Endodermal cell (in vitro differentiated cells): ENCODE measurements at places on chromosomes 7 and 10. TPM values are rescaled to one million over a fixed set of nuclear protein-coding genes. Genes with fewer than 3 reads are reported as not detected.

DNA sequence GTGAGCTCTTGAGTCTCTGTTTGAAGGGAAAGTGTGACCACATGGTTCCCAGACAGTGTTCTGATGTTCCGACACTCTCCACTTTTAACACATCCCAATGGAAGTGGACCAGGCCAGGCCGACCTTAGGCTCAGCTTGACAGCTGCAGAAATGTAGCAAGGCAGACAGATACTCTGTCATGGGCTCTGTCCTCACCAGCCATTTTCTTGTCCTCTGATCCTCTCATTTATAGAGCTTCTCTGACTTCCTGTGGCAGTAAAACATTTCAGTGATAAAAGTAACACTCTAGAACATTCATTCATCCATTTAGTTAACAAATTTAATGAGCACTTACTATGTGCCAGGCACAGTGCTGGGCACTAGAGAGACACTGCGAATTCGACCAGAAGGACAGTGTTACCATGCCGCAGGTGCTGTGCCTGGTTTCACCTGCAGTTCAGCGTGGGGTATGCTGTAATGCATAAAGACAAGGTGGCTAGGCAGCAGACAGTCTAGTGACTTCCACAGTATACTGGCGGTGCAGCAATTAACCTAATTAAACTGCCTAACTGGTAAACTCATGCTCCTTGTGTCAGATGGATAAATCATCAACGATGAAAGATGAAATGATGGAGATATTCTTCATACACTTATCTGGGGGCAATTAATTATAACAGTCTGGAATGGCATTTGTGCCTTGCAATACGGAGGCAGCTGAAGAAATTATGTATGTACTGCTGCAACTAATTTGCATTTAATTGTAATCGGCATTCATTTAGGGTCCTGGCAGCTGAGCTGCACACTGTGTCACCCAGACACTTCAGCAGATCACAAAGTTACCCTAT lies 188.1 kb downstream of the NRP1 start:
- DNase-seq, result no peak

- no peak for DNase-seq
Observed at GRCh38 chr7:128728598-128728997, 10.6 kb upstream of the CALU start.

GRCh38 chr10:3412646-3413045 lies 240.1 kb upstream of the PITRM1 start:
- DNase-seq, result no peak

Gene CCDC3
- 9.0 and 12.3 TPM in 2 replicates for total RNA-seq

DNA sequence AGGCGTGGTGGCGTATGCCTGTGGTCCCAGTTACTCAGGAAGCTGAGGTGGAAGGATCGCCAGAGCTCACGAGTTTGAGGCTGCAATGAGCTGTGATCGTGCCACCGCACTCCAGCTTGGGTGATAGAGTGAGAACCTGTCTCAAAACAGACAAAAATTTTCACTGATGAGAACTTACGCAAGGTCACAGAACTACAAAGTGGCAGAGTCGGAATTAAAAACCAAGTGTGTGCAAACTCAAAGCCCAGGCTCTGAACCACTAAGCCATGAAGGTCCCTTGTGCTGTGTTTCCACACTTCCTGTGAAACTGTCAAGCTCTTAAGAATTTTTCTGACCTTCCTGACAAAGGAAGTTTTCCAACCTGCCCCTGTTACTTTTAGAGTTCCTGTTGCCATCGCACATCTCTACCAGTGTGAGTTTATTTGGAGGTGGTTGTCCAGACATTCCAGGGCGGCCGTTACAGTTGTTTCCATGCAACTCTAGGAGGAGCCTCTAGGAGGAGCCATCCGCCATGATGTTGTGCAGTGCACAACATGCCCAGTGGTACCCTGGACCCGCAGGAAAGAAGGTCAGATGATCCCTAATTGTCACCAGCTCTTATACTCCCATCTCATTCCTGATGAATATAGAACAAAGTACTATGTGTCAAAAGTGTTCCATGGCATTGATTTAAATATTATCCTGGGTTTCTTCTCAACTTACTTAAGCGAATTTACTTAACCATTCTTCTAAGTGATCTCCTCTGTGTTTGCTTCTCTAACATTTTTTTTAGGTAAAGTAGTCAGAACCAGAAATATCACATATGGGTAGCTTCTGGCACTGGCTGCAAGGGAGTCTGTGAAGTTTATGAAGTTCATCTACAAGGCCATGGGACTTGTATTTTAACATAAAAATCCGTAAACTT lies 49.0 kb upstream of the LYZL1 start:
- DNase-seq, result peak; percentile 89

GRCh38 chr7:117143580-117143979 lies 179.3 kb downstream of the WNT2 start:
- no peak for DNase-seq

GRCh38 chr10:71112138-71112785 lies 100.1 kb upstream of the UNC5B start:
- DNase-seq, result no peak

DNA sequence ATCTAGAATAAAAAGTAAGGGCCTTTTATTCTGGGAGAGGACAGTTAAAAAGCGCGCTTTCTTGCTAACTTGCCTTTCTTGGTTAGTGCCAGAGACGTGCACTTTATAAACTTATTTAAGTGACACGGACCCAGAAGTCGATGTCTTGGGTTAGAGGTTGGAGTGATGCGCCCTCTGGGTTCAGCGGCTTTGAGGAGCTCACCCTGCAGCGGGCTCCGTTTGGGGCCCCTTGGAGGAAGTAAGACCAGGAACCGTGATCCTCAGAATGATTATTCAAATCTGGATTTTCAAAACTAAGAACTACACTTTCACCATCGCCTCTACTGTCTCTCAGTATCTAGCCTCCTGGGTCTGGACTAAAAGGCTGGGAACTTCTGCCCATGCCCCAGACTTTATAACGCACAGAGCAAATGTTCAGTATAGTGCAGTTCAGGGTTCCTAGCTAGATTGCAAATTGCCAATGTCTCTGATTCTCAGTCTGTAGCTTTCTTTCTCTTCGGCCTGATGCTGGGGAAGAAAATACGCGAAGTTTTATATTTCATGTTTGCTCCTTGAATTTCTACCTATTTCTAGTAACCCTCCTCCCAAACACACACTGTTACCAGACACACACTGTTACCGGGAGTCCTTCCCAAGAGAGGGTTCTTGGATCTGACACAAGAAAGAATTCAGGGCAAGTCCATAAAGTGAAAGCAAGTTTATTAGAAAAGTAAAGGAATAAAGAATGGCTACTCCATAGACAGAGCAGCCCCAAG lies 18.6 kb upstream of the SMO start:
- peak; percentile 70 for DNase-seq

DNA sequence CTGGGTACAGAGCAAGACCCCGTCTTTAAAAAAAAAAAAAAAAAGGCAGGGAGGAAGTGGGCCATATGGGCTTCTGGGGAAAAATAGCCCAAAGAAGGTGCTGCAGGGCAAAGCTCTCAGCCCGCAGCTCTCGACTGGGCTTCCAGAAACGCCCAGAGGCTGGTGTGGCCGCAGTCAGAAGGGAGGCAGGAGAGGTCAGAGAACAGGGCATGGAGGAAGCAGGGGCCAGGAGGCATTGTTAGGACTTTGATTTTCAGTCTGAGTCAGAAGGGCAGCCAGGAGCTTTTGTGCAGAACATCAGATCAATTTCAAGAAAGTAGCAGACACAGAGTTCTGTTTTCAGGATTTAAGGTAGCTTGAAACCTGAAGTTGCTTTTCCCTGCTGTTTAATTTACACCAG lies 35.3 kb upstream of the CYTH3 start:
- DNase-seq, result peak; percentile 56

- DNase-seq, result peak; percentile 83
Observed at GRCh38 chr7:45407730-45408408, 166.3 kb upstream of the ADCY1 start.

- no peak for DNase-seq
Observed at GRCh38 chr10:132229834-132230556, 43.2 kb downstream of the DPYSL4 start.

Gene ANAPC16
- 57.4 and 57.6 TPM in 2 replicates for total RNA-seq

Gene AGR2
- total RNA-seq, result not detected in 2 replicates

Gene TFPI2
- 2.3 and 2.7 TPM in 2 replicates for total RNA-seq

GRCh38 chr10:129895811-129896135 lies 68.3 kb downstream of the EBF3 start:
- DNase-seq, result no peak

DNA sequence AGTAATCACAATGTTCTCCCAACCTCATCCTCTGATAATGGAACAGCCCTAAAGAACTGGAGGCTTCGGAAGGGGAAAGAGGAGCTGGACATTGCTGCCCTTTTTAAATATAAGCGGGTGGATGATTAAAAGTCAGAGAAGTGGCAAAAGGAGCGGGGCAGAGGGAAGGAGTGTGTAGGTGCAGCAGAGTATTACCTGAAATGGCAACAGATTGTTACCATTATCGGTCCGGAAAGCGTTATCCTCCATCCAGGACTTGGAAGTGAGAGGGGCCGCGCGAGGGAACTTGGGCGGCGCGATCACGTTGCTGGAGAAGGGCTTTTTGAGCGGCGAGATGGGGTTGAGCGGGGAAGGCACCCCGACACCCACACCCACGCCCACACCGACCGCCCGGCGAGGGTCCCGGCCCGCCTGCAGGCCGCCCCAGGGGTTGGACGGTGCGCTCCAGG lies 51.7 kb downstream of the CPEB3 start:
- DNase-seq, result no peak

DNA sequence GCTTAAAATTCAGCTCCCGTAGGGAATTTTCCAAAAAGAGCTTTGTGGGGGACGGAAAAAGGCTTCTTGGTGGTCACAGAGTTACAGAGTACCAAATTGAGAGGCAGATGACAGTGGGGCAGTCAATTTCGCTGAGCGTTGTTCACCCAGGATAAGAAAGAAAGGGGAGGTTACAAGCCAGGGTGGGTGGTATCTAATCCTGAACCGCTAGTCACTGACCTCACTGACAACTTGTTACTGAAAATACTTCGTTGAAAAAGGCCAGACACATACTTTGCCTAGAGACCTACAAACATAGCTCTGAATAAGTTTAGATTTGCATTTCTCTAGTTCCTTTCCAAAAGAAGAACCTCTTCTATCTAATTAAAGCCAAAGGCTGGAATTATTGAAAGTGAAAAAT lies at the start of gene CTNNA3:
CTNNA3 (minus strand) TSS at position 167 of the 400 bp plus-strand sequence.
- no peak for DNase-seq

Gene KDM7A
- total RNA-seq, result 22.9 to 54.9 TPM (median 24.6 TPM) in 3 replicates

Gene NPVF
- total RNA-seq, result not detected in 2 replicates

DNA sequence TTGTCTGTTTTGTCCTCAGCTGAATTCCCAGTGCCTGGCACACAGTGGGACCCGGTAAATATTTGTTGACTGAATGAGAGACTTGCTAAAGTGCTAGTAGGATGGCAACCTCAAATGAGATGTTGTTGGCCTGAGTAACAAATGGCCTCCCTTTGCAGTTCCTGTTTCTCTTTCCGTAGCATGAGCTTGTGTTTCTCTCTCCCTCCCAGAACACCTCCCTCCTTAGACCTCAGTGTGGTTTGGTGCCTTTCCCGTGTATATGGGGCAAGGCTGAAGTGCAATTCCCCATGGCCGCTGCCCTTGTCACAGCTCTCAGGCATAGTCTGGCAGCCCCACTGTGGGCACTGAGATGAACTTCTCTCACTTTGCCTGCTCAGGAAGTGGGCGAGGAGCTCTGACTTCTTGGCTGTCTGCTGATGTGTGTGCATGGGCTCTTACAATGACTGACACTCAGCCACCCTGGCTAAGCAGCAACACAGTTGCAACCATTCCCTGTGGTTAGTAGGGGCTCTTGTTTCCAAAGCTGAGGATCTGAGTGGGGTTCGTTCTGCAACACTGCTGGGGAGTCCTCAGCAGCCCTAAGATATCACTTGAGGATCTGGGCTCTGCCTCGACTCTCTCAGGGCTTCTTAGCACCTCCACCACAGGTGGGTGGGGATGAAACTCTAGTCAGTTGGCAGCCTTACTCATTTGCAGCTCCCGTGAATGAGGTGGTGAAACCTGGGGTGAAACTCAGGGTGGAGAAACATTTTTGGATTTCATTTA lies 136.1 kb downstream of the ICA1 start:
- DNase-seq, result peak; percentile 79

- DNase-seq, result no peak
Observed at GRCh38 chr7:84510505-84510904, 315.9 kb upstream of the SEMA3A start.

GRCh38 chr7:23333671-23334246 lies 34.6 kb downstream of the MALSU1 start:
- no peak for DNase-seq

- DNase-seq, result no peak
Observed at GRCh38 chr7:16940776-16941175, 59.0 kb upstream of the AGR3 start.

DNA sequence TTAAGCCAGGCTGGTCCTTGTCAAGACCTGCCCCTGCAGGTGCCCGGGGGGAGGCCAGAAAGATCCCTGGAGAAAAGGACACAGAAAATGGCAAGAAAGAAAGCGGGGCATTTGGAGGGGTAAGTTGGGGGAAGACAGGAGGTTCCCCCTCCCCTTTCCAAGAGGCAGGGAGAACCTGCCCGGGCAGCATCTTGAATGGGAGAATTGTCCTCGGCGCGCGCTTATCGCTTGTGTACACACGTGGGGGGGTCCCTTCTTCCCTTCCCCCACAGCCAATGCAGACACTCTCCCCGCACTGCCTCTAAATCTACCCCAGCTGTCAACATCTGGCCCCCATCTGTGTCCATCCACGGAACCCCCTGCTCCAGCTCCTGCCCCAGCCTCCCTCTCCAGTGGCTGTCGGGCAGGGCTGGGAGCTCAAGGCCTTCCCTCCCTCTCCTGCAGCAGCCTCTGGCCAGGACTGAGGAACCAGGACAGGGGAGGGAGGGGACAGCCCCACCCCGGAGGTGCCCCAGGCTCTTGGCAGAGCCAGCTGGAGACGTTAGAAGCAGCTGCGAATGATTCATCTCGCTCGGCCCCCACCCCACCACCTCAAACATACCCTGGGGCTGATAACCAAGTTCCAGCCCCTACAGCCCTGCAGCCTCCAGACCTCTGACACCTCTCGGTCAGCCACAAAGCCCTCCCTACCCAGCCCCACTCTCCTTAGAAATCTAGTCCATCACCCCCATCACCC lies 25.3 kb downstream of the EPHB4 start:
- DNase-seq, result no peak

DNA sequence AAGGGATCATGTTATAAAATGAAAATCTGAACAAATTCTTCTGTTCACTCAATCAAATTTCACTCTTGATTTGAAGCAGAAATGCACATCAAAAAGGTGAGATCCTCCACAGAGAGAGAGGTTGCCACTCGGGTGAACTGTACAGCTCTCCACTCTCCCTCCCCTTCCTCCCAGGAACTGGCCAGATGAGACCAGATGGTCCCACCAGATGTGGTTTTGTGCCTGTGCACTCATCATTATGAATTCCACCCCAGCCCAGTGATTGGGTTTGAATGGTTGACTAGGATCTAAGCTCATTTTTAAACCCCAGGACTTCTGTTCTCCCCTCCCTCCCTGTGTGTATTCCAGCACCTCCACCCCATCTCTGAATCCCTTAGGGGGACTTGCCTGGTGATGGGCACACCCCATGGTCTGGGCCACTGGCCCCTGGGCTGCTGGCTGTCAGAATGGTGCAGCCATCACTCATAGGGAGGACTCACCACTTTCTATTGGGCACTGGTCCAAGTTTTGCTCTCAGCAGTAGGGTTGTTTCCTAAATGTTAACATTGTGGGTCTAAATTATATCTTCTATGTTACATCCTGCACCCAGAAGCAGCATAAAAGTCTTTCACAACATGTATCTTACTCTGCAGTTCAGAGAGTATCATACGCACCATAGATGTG lies 393.1 kb downstream of the TNS3 start:
- DNase-seq, result no peak

DNA sequence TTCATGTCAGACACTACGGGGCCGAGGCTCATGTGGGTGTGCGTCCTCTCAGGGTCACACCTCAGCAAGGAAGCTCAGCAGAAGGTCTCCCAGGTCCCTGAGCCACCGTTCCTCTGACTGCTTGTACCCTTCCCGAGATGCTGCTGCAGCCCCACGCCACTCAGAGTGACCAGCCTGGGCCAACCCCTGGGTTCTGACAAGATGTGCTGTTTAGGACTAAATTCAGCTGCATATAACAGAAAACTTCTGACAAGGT lies 512.5 kb downstream of the DNAJB6 start:
- no peak for DNase-seq
